Heart left ventricle (tissue), 16 donors: ENCODE measurements at places on chromosomes 1 and 21. TPM values are rescaled to one million over a fixed set of nuclear protein-coding genes. Genes with fewer than 3 reads are reported as not detected.

PADI2 gene
- 0.49 TPM for total RNA-seq

DNA sequence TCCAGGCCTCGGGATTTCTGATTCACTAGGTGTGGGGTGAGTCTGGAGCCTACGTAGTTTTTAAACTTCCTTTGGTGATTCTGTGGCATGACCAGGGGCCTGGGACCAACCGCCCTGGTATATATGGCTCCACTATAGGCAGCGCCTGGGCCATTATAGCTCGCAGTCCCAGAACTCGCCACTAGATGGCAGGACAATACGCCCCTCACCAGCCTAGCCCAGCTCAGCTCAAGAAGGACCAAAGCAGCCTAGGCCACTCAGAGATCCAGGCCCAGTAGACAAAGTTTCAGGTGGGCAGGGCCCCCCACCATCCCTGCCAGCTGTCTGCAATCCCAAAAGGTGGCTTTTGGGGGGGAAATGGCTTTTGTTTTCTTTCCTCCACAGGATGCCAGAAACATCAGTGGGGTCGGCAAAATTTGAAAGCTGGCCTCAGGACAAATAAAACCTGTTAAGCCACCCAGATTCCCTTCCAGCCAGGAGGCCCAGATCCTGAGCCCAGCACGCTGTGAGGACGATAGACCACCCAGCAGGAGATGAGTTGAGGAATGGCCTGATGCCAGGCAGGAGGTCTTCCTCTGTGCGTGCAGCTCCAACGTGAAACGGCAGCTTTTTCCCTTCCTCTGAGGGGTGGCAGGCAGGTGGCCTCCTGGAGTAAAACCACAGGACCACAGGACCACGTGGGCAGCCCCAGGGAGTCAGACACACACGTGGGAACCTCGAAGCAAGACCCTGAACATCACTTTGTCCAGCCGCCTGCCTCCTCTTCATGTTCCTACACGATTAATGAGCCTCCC lies 24.8 kb upstream of the TMEM51 start:
- DNase-seq, result peak; percentile 49
- no peaks in the 10 kb centered on the region for H3K27me3 ChIP-seq
- no peaks in the 10 kb centered on the region for H3K36me3 ChIP-seq
- no peak overlapping the region for H3K4me3 ChIP-seq

DNA sequence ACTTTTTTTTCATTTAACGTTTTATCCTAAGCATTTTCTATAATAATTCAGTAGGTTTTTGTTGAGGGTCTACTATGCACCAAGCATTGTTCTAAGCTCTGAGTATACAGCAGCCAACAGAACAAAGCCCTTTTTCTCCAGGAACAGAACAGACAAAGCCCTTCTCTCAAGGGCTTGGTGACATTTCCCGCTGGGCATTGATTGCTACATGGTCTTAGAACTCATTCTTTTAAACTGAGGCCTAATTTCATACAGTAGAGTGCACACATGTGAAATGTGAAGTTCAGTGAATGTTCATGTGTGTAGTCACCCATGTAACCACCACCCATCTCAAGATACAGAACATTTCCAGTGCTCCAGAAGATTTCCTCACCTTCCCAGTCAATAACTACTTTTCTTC lies 15.2 kb upstream of the PDIK1L start:
- H3K4me1 ChIP-seq, result no peaks in the 10 kb centered on the region
- no peak overlapping the region for H3K4me3 ChIP-seq
- H3K27ac ChIP-seq, result no peak overlapping the region

SAMD13 gene
- 2.3 TPM for total RNA-seq

DNA sequence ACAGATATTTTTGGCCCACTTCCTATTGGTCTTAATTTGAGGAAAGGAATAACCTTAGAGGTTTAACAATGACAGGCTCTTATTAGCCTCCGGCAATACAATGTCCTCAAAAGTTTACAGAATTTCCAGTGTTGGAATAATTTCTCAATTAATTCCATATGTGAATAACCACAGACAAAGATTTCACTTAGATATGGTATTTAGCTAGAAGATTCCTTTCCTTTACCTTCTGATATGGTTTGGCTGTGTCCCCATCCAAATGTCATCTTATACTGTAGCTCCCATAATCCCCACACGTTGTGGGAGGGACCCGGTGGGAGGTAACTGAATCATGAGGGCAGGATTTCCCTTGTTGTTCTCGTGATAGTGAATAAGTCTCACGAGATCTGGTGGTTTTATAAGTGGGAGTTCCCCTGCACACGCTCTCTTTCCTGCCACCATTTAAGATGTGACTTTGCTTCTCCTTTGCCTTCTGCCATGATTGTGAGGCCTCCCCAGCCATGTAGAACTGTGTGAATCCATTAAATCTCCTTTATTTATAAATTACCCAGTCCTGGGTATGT lies 54.9 kb upstream of the RGS7 start:
- H3K27ac ChIP-seq, result no peak overlapping the region
- H3K4me3 ChIP-seq, result no peak overlapping the region
- no peak for DNase-seq
- no peaks in the 10 kb centered on the region for H3K27me3 ChIP-seq
- H3K36me3 ChIP-seq, result no peaks in the 10 kb centered on the region

GRCh38 chr1:116478621-116479020 lies 92.2 kb downstream of the CD58 start:
- H3K27ac ChIP-seq, result peak overlapping the region; percentile 93
- peaks cover 34% of the 10 kb centered on the region for H3K4me1 ChIP-seq
- no peaks in the 10 kb centered on the region for H3K36me3 ChIP-seq
- DNase-seq, result no peak
- H3K4me3 ChIP-seq, result no peak overlapping the region

CLDN19 gene
- total RNA-seq, result not detected

RAB25 gene
- total RNA-seq, result not detected

DNA sequence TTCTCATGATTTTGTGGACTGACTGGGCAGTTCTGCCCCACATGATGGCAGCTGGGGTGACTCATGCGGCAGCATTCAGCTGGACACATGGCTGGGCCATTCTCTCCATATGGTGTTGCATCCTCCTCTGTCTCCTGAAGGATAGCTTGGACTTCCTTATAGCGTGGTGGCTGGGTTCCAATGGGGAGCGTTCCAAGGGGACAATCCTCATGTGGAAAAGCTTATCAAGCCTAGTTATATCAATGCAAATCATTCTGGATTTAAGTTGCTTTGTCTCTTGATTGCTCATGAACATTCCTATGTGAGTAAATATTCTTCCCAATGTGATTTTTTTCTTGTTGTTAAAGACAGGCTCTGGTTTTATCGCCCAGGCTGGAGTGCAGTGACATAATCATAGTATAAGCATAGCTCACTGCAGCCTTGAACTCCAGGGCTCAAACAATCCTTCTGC lies 13.2 kb upstream of the SLC2A1 start:
- no peaks in the 10 kb centered on the region for H3K36me3 ChIP-seq
- H3K4me3 ChIP-seq, result no peak overlapping the region
- H3K4me1 ChIP-seq, result no peaks in the 10 kb centered on the region
- peaks cover 4% of the 10 kb centered on the region for H3K27me3 ChIP-seq

- H3K27ac ChIP-seq, result no peak within 1 kb of the TSS
- H3K27me3 ChIP-seq, result no peaks in the 10 kb centered on the region
- H3K4me3 ChIP-seq, result no peak within 1 kb of the TSS
- DNase-seq, result no peak
- peaks cover 22% of the 10 kb centered on the region for H3K4me1 ChIP-seq
- no peaks in the 10 kb centered on the region for H3K36me3 ChIP-seq
Observed at GRCh38 chr1:150981805-150982712, at the start of gene ANXA9. Gene ANXA9 (plus strand): TSS chr1:150982292. CDS start chr1:150983106, 814 bp downstream.

CFAP141 gene
- not detected for total RNA-seq

RGS16 gene
- total RNA-seq, result 3.5 TPM

DNA sequence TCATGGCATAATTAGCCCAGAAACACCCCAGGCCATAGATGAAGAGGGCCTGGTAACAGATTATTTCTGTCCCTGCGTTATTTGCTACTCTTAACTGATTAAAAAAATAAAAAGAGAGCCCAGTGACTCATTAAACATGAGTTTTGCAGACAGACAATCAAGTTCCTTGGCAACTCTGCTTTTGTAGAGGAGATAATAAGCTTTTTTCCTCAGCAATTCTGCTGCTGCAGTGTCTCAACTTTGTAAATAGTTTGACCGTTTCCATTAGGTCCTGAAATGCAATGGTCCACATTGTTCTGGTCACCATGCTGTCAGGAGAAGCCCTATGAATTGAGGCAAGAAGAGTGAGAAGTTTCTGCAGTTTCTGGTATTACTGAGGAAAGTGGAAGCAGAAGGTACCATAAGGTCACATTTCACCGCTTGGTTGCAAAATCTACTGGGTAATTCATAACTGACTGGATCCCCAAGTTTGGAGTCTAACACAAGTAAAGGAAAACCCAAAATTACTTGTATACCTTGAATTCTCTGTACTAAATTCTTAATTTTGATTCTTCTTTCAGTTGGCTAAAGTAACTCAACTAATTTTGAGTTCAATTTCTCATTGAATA lies 139.5 kb downstream of the ZZZ3 start:
- H3K27ac ChIP-seq, result no peak overlapping the region
- H3K4me1 ChIP-seq, result no peaks in the 10 kb centered on the region
- DNase-seq, result no peak
- no peak overlapping the region for H3K4me3 ChIP-seq
